Activated CD8-positive, alpha-beta memory T cell treated with anti-CD3 and anti-CD28 coated beads, Interleukin-2, amount 50 U/mL, for 48 hours (primary cell): ENCODE measurements at places on chromosomes 4 and X.

- DNase-seq: no peak
Observed at GRCh38 chrX:99421796-99422195, 988.3 kb downstream of the PCDH19 start.

DNA sequence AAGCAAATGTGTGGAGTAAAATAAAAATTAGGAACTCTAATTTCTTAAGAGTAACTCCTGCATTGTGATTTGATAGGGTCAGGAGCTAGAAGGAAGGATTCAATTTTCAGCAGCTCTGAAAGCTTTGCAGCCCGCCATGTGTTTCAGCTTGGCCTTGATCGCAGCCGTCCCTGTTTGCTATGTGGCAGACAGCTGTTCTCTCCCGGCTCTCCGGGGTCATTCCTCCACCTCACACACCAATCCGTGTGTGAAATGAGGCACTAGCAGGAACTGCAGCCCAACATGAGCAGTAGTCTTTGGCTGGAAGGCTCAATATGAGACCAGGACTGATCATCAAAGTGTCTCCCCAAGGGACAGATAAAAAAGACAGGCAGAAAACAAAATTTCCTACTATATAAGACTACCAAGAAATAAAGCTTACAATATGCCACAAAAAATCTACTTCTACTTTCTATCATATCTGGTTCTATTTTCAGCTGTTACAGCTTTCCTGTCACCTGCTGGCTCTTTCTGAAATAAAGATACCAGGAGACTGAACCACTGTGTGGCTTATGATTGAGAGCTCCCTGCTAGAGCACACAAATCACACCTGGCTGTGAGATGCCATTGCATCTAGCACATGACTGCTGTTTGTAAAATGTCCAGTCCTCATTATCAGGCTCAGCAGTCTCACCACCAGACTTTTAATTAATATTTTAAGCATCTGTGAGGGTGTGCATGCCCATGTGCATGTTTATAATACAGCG is 44.1 kb upstream of the SEC24B start:
- DNase-seq: no peak

DNA sequence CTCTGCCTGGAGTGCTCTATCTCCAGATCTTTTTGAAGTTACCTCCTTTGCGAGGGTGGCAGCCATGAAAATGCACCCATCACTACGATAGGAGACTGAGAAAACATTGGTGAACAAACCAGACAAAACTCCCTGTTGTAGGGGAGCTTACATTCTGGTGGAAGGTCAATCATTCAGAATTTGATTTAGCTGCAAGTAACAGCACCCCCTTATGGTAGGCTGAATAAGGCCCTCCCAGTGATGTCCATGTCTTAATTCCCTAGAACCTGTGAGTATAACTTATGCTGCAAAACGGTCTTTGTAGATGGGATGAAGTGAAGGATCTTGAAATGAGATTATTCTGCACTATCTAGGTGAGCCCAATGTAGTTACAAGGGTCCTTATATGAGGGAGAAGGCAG is 5.6 kb upstream of the TEC start:
- no peak for DNase-seq

GRCh38 chr4:147037069-147037468 is 91.4 kb upstream of the TTC29 start:
- DNase-seq: no peak

- DNase-seq: no peak
Observed at GRCh38 chr4:125985856-125986255, 671.1 kb downstream of the FAT4 start.

GRCh38 chr4:88792268-88792781 is 94.7 kb upstream of the NAP1L5 start:
- DNase-seq: no peak

DNA sequence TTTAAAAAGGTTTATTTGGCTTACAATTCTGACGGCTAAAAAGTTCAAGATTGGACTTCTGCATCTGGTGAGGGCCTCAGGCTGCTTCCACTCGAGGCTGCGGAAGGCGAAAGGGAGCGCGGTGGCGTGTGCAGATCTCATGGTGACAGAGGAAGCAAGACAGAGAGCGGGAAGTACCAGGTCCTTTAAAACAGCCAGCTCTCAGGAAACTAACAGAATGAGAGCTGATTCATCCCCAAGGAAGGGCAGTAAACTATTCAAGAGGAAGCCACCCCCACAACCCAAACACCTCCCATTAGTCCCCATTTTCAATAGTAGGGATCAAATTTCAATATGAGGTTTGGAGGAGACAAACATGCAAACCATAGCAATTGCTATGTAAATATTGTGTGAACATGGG is 2144.2 kb upstream of the AGA start:
- DNase-seq: no peak

- DNase-seq: no peak
Observed at GRCh38 chr4:152935143-152935542, 980 bp upstream of the FHDC1 start.

GRCh38 chr4:51909236-51909703 is 66.3 kb downstream of the DCUN1D4 start:
- DNase-seq: no peak

- no peak for DNase-seq
Observed at GRCh38 chr4:40573593-40574311, 55.9 kb downstream of the RBM47 start.

GRCh38 chr4:184731056-184731455 is 2.8 kb downstream of the CENPU start:
- no peak for DNase-seq

DNA sequence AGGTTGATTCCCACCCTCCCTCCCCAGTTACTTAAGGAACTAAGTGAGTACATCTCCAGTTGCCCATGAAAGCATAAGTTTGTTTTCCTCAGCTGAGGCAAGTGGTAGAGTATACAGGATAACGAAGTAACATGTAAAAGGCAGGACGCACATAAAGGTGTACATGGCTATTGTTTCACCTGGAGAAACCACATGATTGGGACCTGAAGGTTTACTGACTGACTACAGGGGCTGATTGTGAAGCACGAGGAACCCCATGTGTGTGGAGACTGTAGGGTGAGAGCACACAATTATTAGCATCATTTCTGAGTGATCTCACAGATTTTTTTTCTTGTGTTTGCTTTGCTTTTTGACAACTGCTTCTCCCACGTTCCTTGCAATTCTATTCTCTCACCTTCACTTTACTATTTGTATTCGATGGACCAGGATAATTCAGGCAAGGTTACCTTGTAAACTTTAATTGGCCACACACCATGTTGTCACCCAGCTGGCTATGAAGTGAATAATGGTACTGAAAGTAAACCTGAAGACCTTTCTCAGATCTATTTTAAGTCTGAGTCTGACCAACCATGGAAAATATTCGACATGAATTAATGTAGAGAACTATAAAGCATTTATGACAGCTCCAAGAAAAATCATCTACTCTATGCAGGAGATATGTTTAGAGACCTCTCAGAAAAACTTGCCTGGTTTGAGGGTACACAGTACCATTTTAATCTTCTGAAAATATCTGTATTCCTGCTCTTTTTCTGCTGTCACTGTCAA is 102.5 kb upstream of the MYOZ2 start:
- no peak for DNase-seq

GRCh38 chrX:136819031-136819703 is 38.4 kb upstream of the ARHGEF6 start:
- DNase-seq: no peak

GRCh38 chr4:83371936-83372335 is 37.3 kb upstream of the HPSE start:
- no peak for DNase-seq

DNA sequence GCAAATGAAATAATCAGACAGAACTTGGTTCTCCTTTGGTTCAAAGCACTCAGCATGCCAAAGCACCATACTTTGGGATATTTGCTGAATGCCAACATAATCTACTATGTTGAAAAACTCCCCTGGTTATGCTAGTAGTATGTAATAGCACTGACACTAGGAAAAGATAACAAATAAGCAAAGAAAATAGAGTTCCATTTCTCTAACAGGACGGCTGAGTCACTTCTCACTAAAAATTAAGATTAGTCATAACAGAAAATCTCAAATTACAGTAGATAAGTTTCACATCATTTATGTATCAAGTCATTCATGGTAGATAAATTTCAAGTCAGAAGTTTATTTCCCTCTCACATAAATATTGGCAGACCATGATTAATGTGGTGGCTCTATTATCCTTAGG is 17.9 kb downstream of the PDHA2 start:
- no peak for DNase-seq

GRCh38 chrX:128156204-128156603 is 104.0 kb upstream of the ACTRT1 start:
- no peak for DNase-seq

- DNase-seq: no peak
Observed at GRCh38 chr4:74455361-74456055, 10.6 kb downstream of the AREG start.

DNA sequence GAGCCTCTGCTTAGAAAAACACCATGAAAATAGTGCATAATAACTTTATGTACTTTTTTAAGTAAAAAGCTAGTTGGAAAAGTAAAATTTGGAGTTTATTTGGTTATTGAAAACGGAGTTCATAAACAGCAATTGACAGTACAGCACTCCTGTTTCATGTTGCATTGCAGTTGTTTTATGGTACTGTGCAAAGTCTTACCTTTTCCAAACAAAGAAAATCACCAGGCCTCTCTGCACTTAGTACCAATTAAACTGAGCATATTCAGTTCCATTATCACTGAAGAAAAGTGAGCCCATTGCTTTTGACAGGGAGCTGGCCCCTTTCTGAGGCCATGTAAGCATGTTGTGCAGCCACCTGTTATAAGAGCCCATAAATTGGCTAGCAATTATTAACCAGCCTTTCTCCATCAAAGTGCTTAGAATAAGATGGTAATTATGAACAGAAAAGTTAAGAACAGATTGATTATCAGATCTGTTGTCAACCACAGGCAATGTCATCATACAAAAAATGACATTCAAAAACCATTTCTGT is 376.6 kb upstream of the EMCN start:
- no peak for DNase-seq

DNA sequence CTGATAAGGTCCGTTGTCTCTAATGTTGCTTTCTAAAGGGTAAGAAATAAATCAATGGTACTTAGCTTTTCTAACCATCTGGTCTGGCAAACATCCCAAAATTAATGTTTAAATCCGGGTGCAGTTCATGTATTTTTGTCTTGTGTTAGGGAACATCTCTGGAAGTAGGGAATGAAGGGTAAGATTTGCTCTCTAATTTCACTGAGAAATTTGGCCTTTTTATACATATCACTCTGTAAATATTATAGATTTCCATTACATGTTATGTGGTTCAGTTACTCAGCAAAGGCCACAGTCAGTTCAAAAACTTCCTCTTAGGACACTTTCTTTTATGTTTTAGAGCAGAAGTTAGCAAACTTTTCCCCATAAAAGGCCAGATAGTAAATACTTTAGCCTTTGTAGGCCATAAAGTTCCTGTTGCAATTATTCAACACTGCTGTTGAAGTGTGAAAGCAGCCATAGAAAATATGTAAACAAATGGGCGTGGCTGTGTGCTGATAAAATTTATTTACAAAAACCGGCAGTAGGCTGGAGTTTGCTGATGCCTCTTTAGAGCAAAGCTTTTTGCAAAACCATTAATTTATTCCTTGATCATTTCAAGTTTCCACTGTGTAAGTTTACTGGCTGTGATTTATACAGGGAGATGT is 218.1 kb downstream of the ANTXR2 start:
- DNase-seq: no peak

DNA sequence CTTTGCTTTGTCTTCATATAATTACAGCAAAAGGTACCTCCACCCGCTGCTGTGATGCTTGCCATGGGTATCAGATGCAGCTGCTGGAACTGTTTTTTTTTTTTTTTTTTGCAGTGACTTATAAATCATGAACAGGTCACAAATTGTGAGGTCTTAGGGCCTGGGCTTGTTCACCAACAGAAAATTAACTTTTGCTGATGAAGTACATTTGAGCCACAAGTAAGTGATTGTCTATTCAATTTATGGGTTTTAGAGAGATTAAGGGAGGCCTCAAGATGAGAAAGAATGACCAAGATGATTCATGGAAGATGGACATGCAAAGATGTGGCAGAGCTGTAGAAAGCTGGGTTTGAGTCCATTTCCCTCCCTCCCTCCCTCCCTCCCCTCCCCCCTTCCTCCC is 18.0 kb upstream of the GBA3 start:
- no peak for DNase-seq

- DNase-seq: no peak
Observed at GRCh38 chrX:15576019-15576418, 24.7 kb downstream of the ACE2 start.

GRCh38 chr4:82331814-82332213 is 42.0 kb downstream of the HNRNPD start:
- DNase-seq: no peak

GRCh38 chr4:173529477-173530325 is at the start of gene HAND2:
HAND2 (minus strand) TSS chr4:173530229; CDS start chr4:173529289, 940 bp downstream.
- DNase-seq: peak; percentile 57

- no peak for DNase-seq
Observed at GRCh38 chr4:5963611-5964010, 54.6 kb downstream of the C4orf50 start.

DNA sequence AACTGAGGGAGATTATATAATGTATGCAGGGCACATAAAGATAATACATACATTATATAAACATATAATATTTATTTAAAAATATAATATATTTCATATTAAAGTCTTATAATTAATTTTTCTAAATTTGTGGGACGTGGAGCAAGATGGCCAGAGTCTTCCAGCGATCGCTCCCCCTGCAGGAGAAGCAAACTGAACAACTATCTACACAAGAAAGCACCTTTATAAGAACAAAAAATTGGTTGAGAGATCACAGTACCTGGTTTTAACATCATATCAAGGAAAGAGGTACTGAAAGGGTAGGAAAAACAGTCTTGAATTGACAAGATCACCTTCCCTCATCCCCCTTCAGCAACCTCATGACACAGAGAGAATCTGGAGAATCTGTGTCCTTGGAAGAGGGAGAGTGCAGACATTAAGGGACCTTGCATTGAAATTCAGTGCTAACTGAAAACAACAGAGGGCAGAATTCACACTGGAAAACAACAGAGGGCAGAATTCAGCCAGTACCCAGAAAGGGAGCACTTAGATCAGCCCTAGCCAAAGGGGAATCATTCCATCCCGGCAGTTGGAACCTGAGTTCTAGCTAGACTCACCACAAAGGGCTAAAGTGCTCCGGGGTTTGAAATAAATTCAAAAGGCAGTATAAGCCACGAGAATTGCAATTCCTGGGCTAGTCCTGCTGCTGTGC is 262.5 kb upstream of the NDST3 start:
- DNase-seq: no peak

- DNase-seq: no peak
Observed at GRCh38 chrX:47180346-47180745, 13.3 kb upstream of the UBA1 start.

DNA sequence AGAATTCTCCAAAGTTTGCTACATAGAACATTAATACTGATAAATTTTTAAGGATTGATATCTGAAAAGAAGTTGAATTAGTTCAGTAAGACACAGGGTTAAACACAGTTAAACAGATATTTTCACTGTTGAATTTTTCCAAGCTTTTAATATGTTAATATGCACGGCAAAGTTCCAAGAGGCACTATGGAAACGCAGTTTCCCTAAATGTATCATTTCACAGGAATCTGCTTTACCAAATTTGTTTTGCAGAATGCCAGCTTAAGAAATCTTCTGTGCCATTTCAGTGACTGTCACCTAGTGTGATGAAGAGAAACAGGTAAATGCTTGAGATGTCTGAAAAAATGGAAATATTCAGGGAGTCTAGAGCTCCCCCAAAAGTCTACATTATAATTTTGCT is 395.9 kb upstream of the GRIA3 start:
- DNase-seq: no peak

GRCh38 chr4:121056066-121056465 is 16.3 kb downstream of the NDNF start:
- no peak for DNase-seq
